Purkinje cell (primary cell): ENCODE measurements at places on chromosomes 4 and X. TPM values are rescaled to one million over a fixed set of nuclear protein-coding genes. Genes with fewer than 3 reads are reported as not detected.

The GABRG1 gene
- polyA plus RNA-seq = 7.0 and 9.9 TPM in 2 replicates

The TGIF2LX gene
- not detected in 2 replicates for polyA plus RNA-seq

The ASB12 gene
- polyA plus RNA-seq = not detected in 2 replicates

The RNF212 gene
- 0.39 and 3.2 TPM in 2 replicates for polyA plus RNA-seq

The VCX3B gene
- polyA plus RNA-seq = not detected in 2 replicates

The MANBA gene
- 4.9 and 10.7 TPM in 2 replicates for polyA plus RNA-seq

The DCAF4L1 gene
- polyA plus RNA-seq = 0.04 and 0.15 TPM in 2 replicates

The XAGE1B gene
- polyA plus RNA-seq = not detected in 2 replicates

The TCEANC gene
- polyA plus RNA-seq = 4.7 and 6.1 TPM in 2 replicates

The GUCY1A1 gene
- 6.4 TPM in 1 of 2 replicates, not detected in the other for polyA plus RNA-seq

The CSAG1 gene
- 0.86 TPM in 1 of 2 replicates, not detected in the other for polyA plus RNA-seq

The SSX4B gene
- polyA plus RNA-seq = not detected in 2 replicates

The GLRA3 gene
- 13.2 and 18.9 TPM in 2 replicates for polyA plus RNA-seq

The NPNT gene
- polyA plus RNA-seq = 0.55 TPM in 1 of 2 replicates, not detected in the other

The C4orf50 gene
- polyA plus RNA-seq = 0.83 and 1.7 TPM in 2 replicates

The DCAF16 gene
- polyA plus RNA-seq = 6.8 and 15.5 TPM in 2 replicates

The TLR7 gene
- not detected in 2 replicates for polyA plus RNA-seq

The SSX2B gene
- polyA plus RNA-seq = not detected in 2 replicates

The SPANXC gene
- not detected in 2 replicates for polyA plus RNA-seq

The ENPEP gene
- polyA plus RNA-seq = not detected in 2 replicates

The GPRASP3 gene
- polyA plus RNA-seq = 15.6 and 17.8 TPM in 2 replicates
